T-cell (primary cell): ENCODE measurements at places on chromosomes 16 and 17. TPM values are rescaled to one million over a fixed set of nuclear protein-coding genes. Genes with fewer than 3 reads are reported as not detected.

GRCh38 chr17:68987966-68988365 lies 32.8 kb upstream of the ABCA8 start:
- no peak overlapping the region for H3K4me3 ChIP-seq
- H3K4me1 ChIP-seq: no peaks in the 10 kb centered on the region
- H3K27me3 ChIP-seq: peaks cover 6% of the 10 kb centered on the region
- H3K36me3 ChIP-seq: no peaks in the 10 kb centered on the region
- no peak for DNase-seq

DNA sequence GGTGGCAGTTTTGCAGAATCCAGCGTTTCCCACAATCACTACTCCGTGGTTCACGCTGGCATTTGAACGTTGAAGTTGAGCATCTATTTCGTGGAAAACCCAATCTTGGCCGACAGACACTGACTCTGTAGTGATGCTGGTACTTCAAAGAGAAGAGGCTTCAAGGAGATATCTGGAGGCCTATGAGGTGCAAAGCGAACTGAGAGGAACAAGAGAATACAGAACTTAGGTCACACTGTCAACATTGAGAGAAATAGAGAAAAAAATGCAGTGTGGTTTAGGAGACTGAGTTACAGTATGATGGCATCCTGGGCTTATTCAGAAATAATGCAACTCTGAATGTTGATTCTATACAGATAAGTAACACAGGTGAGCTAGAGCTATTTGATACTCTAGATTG lies 16.0 kb downstream of the CCL16 start:
- DNase-seq: no peak
- no peaks in the 10 kb centered on the region for H3K4me1 ChIP-seq
- no peak overlapping the region for H3K27ac ChIP-seq
- H3K27me3 ChIP-seq: no peaks in the 10 kb centered on the region
- H3K36me3 ChIP-seq: no peaks in the 10 kb centered on the region

- peaks cover 15% of the 10 kb centered on the region for H3K27me3 ChIP-seq
- no peaks in the 10 kb centered on the region for H3K36me3 ChIP-seq
- DNase-seq: peak; percentile 39
- peak overlapping the region; percentile 89 for H3K27ac ChIP-seq
- peak overlapping the region; percentile 67 for H3K4me3 ChIP-seq
These were observed 16.0 kb downstream of the SOX8 start for GRCh38 chr16:997440-998051.

DNA sequence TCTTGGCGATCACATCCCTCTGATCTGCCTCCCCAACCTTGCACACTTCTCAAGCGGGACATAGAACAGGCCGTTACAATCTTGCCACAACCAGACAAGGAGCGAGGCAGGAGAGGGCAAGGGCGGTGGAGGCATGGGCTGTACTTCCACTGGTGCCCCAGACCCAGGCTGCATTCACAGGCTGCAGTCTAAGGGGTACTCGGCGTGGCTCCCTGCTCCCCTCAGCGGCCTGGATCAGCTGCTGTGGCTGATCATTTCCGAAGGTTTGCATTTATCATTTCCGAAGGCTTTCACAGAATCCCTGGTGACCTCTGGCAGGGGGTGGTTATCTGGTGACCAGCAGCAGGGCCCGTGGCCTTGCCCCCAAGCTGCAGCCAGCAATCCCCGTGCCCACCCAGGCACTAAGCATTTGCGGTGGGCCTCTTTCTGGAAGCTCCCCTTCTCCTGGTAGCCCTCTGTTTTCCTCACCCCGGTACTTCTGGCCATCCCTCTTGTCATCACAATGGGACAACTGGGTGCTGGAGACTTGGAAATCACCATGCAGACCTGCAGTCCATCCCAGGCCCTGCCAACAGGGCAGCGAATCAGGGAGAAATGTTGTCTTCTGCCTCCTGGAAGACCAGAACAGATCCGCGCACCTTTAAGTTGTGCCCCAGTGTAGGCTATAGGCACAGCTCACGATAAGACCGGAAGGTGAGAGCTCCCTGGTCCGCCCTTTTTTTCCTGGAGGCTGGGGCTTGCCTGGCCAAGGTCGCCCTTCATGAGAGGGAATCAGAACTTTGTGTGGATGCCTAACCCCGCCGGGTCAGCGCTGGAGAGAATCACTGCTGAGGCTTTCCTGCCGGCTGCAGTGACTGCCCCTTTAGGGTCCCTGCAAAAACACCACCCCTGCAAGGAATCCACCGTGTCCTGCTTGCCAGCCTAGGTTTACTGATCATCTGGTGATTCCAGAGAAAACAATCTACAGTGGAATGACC lies 1739.1 kb downstream of the TP53TG3F start:
- DNase-seq: no peak
- H3K4me3 ChIP-seq: no peak overlapping the region
- H3K36me3 ChIP-seq: no peaks in the 10 kb centered on the region
- H3K27me3 ChIP-seq: no peaks in the 10 kb centered on the region

- H3K4me3 ChIP-seq: no peak overlapping the region
- H3K4me1 ChIP-seq: peaks cover 23% of the 10 kb centered on the region
- H3K27ac ChIP-seq: no peak overlapping the region
- no peaks in the 10 kb centered on the region for H3K27me3 ChIP-seq
- DNase-seq: no peak
These were observed 46.4 kb downstream of the STAT5A start for GRCh38 chr17:42334677-42335076.

RPS15A gene
- total RNA-seq: 3,345 TPM

DNA sequence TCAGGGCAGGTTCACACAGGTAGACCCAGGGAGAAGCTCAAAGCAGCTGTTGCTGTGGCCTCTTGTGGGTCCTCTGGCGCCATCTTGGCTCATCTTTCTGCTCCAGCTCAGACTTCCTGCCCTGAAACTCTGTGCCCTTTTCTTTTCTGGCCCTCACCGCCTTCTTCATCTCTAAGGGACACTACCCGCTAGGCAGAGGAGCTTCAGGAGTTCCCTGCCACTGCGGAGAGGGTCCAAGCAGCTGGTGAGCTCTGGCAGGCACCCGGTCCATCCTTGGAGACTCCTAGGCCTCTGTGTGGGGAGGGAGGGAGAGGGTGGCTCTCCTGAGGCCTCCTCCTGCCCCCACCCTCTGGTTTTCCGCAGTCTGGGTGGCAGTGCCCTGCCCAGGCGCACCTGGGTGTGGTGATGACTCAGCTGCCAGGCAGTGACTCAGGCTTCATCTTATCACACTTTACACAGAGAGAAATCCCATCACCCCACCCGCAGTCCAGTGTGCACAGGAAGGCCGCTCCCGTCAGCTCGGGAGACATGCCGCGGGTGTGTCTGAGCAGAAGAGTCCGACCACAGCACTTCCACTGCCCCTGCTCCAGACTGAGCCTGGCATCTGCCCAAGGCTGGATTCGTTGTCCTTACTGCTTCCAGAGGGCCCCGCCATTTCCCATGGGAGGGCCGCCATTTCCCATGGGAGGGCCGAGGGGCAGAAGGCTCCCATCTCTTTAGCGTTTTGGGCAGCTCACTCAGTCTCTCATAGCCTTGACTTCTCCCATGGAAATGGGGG lies 7.3 kb downstream of the NT5C start:
- DNase-seq: no peak
- peaks cover 14% of the 10 kb centered on the region for H3K36me3 ChIP-seq
- peak overlapping the region; percentile 25 for H3K27ac ChIP-seq
- no peak overlapping the region for H3K4me3 ChIP-seq
- H3K27me3 ChIP-seq: no peaks in the 10 kb centered on the region
- no peaks in the 10 kb centered on the region for H3K4me1 ChIP-seq

DNA sequence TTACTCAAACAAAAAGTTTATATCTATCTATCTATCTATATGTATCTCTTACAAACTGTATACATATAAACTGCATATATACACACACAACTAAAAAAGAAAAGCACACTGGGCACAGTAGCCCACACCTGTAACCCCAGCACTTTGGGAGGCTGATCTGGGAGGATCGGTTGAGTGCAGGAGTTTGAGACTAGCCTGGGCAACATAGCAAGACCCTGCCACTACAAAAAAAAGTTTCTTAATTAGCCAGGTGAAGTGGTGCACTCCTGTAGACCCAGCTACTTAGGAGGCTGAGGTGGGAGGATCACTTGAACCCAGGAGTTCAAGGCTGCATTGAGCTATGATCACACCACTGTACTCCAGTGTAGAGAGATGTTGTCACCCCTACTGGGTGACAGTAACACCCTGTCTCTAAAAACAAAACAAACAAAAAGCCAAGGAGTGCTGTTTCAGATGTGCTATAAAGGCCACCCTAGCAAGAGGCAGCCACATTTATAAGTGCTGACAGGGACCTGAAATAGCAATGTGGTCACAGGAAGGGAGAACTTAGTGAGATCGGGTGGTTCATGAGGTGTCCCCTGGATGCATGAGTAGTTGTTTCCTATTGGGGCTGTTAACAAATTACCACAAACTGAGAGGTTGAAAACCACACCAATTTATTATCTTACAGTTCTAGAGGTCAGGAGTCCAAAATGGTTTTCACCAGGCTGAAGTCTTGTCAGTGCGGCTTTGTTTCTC lies 4.8 kb downstream of the CD2BP2 start:
- peaks cover 38% of the 10 kb centered on the region for H3K36me3 ChIP-seq
- no peaks in the 10 kb centered on the region for H3K4me1 ChIP-seq
- no peak overlapping the region for H3K4me3 ChIP-seq

GRCh38 chr17:80363120-80363515 lies 51.8 kb upstream of the ENDOV start:
- no peaks in the 10 kb centered on the region for H3K4me1 ChIP-seq
- no peaks in the 10 kb centered on the region for H3K27me3 ChIP-seq
- H3K4me3 ChIP-seq: no peak overlapping the region
- no peak overlapping the region for H3K27ac ChIP-seq
- peaks cover 97% of the 10 kb centered on the region for H3K36me3 ChIP-seq
- no peak for DNase-seq

- no peak for DNase-seq
- H3K4me3 ChIP-seq: no peak overlapping the region
- H3K36me3 ChIP-seq: no peaks in the 10 kb centered on the region
- H3K27ac ChIP-seq: no peak overlapping the region
- H3K27me3 ChIP-seq: no peaks in the 10 kb centered on the region
- H3K4me1 ChIP-seq: no peaks in the 10 kb centered on the region
These were observed 164.6 kb upstream of the ELAC2 start for GRCh38 chr17:13182450-13182849.

- H3K36me3 ChIP-seq: no peaks in the 10 kb centered on the region
- DNase-seq: no peak
- no peaks in the 10 kb centered on the region for H3K4me1 ChIP-seq
- H3K27me3 ChIP-seq: no peaks in the 10 kb centered on the region
- H3K4me3 ChIP-seq: no peak overlapping the region
- no peak overlapping the region for H3K27ac ChIP-seq
These were observed 1023.4 kb upstream of the CDH8 start for GRCh38 chr16:63059676-63060075.

- no peak for DNase-seq
- no peaks in the 10 kb centered on the region for H3K4me1 ChIP-seq
- no peaks in the 10 kb centered on the region for H3K36me3 ChIP-seq
- no peak overlapping the region for H3K27ac ChIP-seq
These were observed 9.4 kb upstream of the NPTX1 start for GRCh38 chr17:80485846-80486245.

- H3K36me3 ChIP-seq: no peaks in the 10 kb centered on the region
- H3K27ac ChIP-seq: no peak overlapping the region
- DNase-seq: no peak
- peaks cover 30% of the 10 kb centered on the region for H3K27me3 ChIP-seq
- H3K4me1 ChIP-seq: no peaks in the 10 kb centered on the region
These were observed 4.9 kb downstream of the ASGR2 start for GRCh38 chr17:7109461-7110322.

- H3K4me1 ChIP-seq: no peaks in the 10 kb centered on the region
- no peak for DNase-seq
- H3K27me3 ChIP-seq: no peaks in the 10 kb centered on the region
- H3K36me3 ChIP-seq: no peaks in the 10 kb centered on the region
- H3K4me3 ChIP-seq: no peak overlapping the region
These were observed 2.1 kb downstream of the MPO start for GRCh38 chr17:58278661-58279015.

FOXN1 gene
- not detected for total RNA-seq

KCTD13 gene
- 82.2 TPM for total RNA-seq

- peaks cover 38% of the 10 kb centered on the region for H3K36me3 ChIP-seq
- no peak for DNase-seq
- H3K27ac ChIP-seq: no peak overlapping the region
- no peaks in the 10 kb centered on the region for H3K27me3 ChIP-seq
- H3K4me1 ChIP-seq: peaks cover 8% of the 10 kb centered on the region
These were observed 1.8 kb downstream of the COG1 start for GRCh38 chr17:73194514-73195222.

- no peaks in the 10 kb centered on the region for H3K27me3 ChIP-seq
- no peak overlapping the region for H3K27ac ChIP-seq
- no peak overlapping the region for H3K4me3 ChIP-seq
- H3K36me3 ChIP-seq: peaks cover 23% of the 10 kb centered on the region
- peaks cover 68% of the 10 kb centered on the region for H3K4me1 ChIP-seq
- DNase-seq: peak; percentile 33
These were observed 17.2 kb downstream of the SREBF1 start for GRCh38 chr17:17819561-17819995.

DNA sequence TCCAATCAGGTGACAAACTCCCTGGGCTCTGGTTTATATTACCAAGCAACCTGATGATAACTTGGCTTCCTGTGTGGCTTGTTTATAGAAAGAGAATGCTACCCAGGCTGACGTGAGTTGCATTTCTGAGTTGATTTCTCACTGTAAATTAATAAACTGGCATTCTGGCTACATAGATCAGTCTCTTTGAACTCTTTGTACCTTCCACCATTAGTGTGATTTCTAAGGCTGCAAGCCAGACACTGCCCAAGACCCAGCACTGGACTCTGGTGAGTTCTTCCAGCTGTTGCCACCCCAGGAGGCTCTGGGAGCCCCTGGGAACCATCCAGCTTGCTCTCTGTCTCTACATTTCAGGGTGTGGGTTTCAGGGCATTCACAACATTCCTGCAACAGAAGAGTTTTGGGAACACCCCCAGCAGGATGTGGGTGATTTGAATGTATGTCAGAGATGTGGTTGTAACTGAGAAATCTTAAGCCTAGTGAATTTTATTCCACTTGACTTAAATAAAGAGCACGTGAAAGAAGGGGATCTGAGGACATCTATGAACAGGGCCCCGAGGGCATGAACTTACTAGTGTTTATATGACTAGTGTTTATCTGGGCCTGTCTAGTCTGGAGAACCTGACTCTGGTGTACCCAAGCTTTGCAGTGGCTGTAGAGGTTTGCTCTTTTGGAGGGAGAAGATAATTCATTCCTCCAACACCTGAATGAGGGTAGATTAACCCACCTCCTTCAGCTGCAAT lies 30.3 kb upstream of the LRRC37A start:
- peaks cover 18% of the 10 kb centered on the region for H3K4me1 ChIP-seq
- no peak for DNase-seq
- no peaks in the 10 kb centered on the region for H3K27me3 ChIP-seq
- no peak overlapping the region for H3K4me3 ChIP-seq
- peak overlapping the region; percentile 76 for H3K27ac ChIP-seq
